ENCODE measurements at places on chromosomes 3 and 15. TPM values are rescaled to one million over a fixed set of nuclear protein-coding genes. Genes with fewer than 3 reads are reported as not detected.

GRCh38 chr3:40079203-40079846 is 230.2 kb upstream of the EIF1B start:
- peak; percentile 76 for DNase-seq

GRCh38 chr3:190456770-190457169 is 7.1 kb upstream of the TMEM207 start:
- no peak for DNase-seq

DNA sequence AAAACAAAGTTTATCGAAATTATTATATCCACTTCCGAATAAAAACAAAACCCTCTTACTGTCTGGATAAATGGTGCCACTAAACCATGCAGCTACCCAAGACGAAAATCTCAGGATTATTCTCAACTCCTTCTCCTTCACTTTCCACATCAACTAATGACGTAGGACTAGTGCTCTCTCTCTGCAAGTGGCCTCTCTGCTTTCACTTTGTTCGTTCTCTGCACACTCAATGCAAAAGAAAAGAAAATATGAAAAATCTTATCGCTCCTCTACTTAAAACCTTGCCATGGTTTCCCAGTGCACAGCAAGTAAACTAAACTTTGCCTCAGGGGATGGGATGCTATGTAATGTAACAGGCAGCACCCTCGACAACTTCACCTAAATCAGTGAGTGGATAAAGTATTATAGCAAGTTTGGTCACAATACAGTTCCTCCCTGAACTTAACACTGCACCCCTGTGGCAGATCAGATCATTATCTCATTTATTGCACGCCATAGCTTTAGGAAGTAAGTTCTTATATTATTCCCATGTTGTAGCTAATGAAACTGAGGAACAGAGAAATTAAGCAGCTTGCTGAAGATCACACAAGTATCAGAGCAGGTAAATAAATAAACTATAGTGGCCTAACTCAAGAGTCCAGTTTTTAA is 262.7 kb upstream of the GADL1 start:
- no peak for DNase-seq

DNA sequence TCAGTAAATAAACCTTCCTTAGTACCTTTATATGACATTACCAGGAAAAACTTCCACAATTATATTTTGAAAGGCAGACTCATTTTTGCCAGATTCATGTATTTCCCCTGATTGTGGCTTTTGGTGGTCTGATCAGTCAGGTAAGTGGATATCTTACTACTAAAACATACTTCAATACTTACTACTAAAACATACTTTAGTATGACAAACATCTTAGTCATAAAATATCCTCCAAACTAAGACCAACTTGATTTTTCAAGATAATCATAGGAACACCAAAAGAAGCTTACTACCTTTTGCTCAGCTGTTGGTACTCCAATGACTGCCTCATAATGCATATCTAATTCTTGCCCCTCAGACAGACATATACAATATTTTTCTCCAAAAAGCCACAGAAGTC is 9.3 kb downstream of the TJP1 start:
- no peak for DNase-seq

DNA sequence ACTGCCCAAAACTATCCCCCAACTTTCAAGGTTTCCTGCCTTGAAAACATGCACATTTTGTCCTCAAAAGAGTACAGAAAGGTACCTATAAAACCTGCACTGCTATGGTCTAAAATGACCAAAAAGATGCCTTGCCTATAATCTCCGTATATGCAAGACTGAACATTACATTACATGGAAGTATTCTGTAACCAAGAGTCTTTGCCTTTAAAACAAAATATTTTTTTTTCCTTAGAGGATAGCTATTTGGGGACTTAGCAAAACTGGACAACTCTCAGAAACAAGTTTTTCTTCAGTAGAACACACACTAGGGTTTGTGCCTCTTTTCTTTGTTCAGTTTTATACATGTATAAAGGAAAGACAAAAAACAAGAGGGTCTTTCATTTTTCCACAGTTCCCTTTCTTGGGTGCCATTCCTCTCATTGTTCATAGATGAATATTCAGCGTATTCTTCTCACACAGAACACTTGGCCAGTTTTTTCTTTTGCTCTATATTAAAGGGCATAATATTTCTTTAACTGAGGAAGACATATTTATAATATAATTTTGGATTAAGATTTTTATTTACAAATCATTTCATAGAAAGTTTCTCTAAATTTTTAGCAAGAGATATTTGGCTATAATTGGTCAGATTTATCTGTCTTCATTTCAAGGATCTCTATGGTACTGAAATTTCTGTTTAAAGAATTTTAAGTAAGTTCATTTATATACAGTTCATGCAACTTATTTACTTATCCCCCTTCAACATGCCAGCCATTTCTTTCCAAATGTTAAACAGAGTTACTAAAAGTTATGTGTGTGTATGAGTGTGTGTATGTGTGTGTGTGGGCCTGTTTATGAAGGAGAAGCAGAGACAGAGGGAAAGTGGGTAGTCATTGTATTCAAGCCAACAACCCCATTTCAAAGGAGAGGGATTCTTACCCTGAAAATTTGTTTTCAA is 142.6 kb downstream of the ZBTB20 start:
- no peak for DNase-seq

Gene SEC11A
- polyA plus RNA-seq = 244 TPM

DNA sequence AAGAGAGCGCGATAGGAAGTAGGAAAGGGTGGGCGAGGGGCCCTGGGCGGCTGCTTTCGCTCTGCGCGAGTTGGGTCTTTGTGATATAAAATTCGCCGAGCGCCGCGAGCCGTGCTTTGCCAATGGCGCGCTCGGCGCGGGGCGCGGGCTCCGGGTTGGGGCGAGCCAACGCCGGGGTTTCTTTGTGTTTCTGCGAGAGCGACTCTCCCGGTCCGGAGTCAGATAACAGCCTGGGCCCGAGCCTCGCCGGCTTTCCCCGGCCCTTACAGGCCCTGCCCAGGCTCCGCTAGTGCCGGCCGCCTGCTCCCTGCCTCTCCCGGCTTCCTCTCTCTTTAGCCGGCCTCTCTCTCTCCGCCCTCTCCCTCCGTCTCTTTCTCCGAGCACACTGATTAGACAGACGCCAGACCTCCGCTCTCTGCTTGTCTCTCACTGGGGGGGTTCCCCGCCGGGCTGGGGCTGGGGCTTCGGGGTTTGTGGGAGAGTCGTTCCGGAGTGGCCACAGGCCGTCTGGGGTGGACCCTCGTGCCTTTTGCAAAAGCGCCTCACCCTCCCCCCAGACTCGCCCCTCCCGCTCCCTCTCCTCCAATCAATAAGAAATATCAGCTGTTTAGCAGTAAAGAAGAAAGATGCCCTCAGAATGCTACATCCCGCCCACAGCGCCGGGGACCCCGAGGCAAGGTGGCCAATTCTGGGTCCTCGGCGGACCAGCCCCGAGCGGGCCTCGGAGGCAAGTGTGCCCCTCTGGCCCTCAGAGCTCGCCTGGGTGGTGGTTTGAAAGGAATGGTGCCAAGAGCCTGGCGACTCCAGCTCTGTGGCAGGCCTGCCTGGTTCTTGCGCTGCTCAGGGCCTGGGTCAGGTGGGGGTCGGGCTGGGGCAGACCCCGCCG is 2.9 kb downstream of the NR2F2 start:
- DNase-seq = no peak

DNA sequence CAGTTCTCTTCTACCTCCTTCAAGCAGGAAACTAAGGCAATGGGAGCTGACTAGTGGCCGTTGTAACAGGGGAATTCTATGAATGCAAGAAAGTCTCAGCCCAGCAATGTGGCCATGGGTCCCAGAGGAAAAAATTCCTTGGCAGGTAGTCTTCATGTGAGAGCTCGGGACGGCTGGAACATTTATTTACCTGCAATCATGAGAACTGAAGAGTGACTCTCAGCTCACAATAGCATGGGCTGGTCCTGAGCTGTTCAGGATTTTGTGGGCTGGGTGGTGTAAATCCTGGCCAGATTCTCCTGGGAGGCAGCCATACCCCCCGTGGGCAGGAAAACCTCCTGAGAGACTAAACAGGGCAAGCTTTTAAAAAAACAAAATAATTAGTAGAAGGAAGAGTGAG is 330.3 kb upstream of the CTNNB1 start:
- DNase-seq = no peak

DNA sequence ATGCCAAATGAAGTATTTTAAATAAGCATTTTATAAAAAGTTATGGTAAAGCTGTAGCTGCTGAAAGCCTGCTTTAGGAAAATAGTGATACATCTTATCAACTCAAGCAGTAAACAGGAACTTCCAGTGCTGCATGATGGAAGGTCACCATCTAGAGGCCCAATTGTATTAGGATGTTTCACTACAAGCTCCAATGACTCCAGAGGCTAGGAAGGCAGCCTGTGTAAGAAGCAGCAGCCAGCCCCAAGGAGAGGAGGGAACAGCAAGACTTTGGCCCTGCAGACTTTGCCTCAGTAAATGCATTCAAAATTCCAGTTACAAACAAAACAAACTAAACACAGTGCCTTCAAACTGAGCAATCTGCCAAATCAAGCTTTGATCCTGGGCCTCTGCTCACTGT is 32.1 kb downstream of the ILDR1 start:
- DNase-seq = no peak

Gene MB21D2
- 12.3 TPM for polyA plus RNA-seq

- no peak for DNase-seq
Observed at GRCh38 chr3:25547103-25547502, 117.6 kb downstream of the TOP2B start.

GRCh38 chr15:68421798-68422402 is 10.1 kb downstream of the ITGA11 start:
- no peak for DNase-seq

GRCh38 chr3:112769286-112769978 is 77.2 kb downstream of the CD200R1L start:
- DNase-seq = no peak

GRCh38 chr3:107681396-107681795 is 158.6 kb downstream of the BBX start:
- DNase-seq = no peak

GRCh38 chr15:34481370-34481769 is 43.8 kb upstream of the GOLGA8A start:
- DNase-seq = no peak

DNA sequence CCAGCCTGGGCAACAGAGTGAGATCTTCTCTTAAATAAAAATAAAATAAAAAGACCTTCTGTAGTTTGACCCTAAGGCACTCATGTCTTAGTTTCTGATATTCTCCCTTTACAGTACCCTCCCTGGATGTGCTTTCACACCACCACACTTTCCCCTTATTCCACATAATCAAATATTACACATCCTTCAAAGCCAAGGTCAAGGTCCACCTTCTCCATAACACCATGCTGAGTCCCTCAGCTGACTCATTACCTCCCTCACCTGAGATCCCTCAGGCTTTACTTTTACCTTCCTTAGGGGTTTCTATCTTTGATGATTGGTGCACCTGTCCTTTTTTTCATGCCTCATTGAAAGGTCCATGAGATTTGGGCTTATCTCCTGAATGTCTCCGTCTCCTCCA is 25.5 kb upstream of the MNS1 start:
- no peak for DNase-seq

Gene TRPC1
- 9.4 TPM for polyA plus RNA-seq

DNA sequence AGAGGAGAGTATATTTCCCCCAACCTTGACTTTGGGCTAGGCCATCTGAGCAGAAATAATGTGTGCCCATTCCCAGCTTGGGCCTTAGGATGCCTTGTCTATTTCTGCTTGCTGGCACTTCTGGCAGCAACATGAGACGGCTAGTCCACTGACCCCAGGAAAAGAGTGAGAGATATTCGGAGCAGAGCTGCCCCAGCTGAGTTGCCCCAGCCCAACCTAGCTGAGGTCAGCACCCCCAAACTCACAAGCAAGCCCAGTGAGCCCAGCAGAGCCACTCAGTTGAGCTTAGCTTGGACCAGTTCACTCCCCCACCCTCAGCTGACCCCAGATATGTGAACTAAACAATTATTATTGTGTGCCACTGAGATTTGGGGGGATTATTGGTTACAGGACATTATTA is 20.2 kb downstream of the ITGA11 start:
- no peak for DNase-seq

- no peak for DNase-seq
Observed at GRCh38 chr3:71815340-71816067, 30.6 kb upstream of the PROK2 start.

DNA sequence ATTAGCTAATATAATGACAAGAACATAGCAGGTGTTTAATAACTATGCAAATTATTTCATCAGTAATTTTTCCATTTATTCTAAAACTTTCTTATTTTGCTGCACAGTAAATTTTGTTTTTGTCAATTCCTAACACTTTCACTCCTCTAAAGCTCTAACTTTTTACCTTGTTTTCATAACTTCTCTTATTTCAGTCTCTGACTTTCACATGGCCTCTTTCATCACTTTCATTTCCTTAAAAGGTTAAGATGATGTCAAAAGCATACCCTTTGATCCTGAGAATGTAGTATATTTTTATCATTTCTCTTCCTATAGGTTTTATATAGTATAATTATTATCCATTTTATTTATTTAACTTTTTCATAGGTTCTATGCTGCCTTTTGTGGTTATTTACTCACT is 1325.8 kb upstream of the ALCAM start:
- no peak for DNase-seq

GRCh38 chr15:42404461-42405235 is 45.3 kb downstream of the CAPN3 start:
- no peak for DNase-seq

GRCh38 chr15:41153733-41154132 is 37.7 kb upstream of the INO80 start:
- no peak for DNase-seq

DNA sequence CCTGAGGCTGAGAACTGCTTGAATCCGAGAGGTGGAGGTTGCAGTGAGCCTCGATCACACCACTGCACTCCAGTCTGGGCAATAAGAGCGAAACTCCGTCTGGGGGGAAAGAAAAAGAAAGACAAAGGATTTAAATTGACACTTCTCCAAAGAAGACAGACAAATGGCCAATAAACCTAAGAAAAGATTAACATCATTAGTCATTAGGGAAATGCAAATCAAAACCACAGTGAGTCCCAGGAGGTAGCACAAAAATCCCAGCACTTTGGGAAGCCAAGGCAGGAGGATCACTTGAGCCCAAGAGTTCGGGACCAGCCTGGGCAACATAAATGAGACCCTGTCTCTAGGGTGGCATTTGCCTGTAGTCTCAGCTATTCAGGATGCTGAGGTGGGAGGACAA is 12.6 kb downstream of the CLPX start:
- DNase-seq = no peak

GRCh38 chr3:49454458-49454857 is 15.6 kb upstream of the DAG1 start:
- DNase-seq = no peak

GRCh38 chr3:61575893-61576292 is 14.5 kb downstream of the PTPRG start:
- DNase-seq = no peak

DNA sequence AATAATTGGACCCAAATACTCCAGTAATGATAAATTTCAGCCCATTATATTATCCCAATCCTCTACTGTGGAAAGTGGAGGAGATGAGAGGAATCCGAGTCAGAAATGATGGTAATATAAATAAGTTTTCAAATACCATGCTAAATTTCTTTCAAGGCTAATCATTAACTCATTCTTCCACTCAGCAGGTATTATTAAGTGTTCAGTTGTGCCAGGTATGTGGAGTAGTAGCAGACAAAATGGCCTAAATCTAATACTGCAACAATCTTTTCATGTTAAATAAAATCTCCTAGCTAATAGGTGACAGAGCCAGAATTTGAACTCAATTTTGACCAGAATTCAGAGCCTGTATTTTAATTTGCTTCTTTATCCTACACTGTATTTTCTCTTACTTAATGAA is 538.6 kb upstream of the ROBO2 start:
- no peak for DNase-seq
